ENCODE measurements at places on chromosomes 2 and 18. TPM values are rescaled to one million over a fixed set of nuclear protein-coding genes. Genes with fewer than 3 reads are reported as not detected.

Gene SNORC
- total RNA-seq, result 10.9 TPM

Gene INPP5D
- 22.8 TPM for total RNA-seq

Gene ATP6V1B1
- total RNA-seq, result 2.5 TPM

Gene ST6GAL2
- not detected for total RNA-seq

- no peak overlapping the region for H3K4me3 ChIP-seq
- DNase-seq, result no peak
- H3K36me3 ChIP-seq, result no peaks in the 10 kb centered on the region
- no peaks in the 10 kb centered on the region for H3K27me3 ChIP-seq
- no peak overlapping the region for H3K27ac ChIP-seq
Observed at GRCh38 chr2:122988395-122989221, 1036.5 kb upstream of the CNTNAP5 start.

DNA sequence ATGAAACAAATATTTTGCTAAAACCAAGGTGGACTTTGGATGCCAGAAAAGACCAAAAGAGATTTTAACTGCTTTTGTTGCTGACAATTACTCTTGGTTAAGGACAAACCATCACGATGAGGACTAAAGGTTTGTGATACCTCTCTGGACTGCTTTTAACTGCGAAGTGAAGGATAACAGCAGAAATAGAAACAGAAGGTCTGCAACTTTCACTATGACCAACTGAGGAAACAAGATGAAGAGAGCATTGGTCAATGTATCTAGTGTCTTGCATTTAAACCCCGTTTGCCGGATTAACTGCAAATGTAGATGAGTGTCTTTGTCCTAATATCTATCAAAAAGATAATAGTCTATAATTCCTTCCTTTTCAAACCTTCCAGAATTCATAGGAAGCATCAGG, 541.7 kb downstream of the ERBB4 start:
- no peaks in the 10 kb centered on the region for H3K27me3 ChIP-seq
- H3K4me3 ChIP-seq, result no peak overlapping the region
- H3K27ac ChIP-seq, result no peak overlapping the region
- DNase-seq, result no peak

DNA sequence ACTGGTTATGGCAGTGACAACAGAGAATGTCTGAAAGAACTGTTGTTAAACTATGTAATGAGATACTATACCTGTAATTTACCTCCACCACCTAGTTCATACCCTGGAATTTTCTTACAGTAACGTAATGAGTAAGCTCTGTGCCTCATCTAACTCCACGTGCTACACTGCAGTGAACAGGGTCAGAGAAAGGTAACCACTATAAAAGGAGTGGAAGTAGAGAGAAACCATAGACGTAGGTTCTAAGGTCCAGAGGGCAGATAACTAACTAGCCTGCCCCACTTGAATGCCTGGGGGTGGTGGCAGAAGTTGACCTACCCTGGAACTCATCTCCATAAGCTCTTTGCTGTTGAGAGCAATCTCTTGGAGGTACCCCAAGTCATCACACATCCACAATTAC, 32.0 kb upstream of the B4GALT6 start:
- H3K4me3 ChIP-seq, result no peak overlapping the region
- no peaks in the 10 kb centered on the region for H3K27me3 ChIP-seq
- no peaks in the 10 kb centered on the region for H3K4me1 ChIP-seq
- no peak for DNase-seq

- H3K4me1 ChIP-seq, result peaks cover 35% of the 10 kb centered on the region
- H3K27ac ChIP-seq, result no peak overlapping the region
- H3K4me3 ChIP-seq, result no peak overlapping the region
- peak; percentile 62 for DNase-seq
- H3K27me3 ChIP-seq, result no peaks in the 10 kb centered on the region
Observed at GRCh38 chr18:3062798-3063680, 50.1 kb upstream of the LPIN2 start.
